ENCODE measurements at places on chromosomes 13 and 19. TPM values are rescaled to one million over a fixed set of nuclear protein-coding genes. Genes with fewer than 3 reads are reported as not detected.

GRCh38 chr19:5900976-5901375 lies 2.6 kb downstream of the NDUFA11 start:
- H3K27ac ChIP-seq = no peak overlapping the region
- no peak for DNase-seq
- no peaks in the 10 kb centered on the region for H3K4me1 ChIP-seq
- no peaks in the 10 kb centered on the region for H3K27me3 ChIP-seq

The ZNF480 gene
- total RNA-seq = 32.9 TPM

DNA sequence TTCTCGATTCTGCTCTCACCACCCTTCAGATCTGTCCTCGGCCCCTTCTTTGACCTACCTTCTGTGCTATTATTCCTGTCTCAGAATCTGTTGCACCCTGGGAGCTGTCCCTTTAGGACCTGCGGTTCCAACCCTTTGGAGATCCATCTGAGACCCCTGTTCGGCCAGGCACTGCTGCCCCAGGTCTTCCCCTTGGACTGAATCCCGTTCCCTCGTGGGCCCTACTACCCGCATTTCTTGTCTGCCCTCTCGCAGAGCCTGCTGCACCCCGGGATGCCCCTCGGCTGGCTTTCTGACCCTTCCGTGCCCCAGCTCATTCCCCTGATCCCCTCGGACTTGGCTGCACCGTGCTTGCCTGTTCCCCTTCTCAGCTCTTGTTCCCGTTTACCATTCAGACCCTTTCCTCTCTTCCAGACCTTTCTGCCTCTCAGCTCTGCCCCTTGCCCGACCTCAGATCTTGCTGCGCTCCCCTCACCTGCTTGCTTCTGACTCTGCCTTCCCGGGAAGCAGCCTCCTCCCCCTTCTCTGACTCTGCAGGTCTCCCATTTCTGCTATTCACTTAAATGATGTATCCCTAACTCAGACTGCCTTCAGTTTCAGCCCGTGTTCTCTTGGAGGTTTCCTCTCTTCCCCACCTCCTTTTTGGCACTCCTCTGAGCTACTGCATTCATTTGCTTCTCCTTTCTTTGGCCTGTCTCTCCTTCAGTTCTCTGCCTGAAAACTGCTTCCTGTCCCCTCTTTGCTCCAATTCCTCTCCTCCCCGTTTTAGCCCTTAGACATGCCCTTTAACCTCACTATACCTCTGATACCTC lies 1.1 kb downstream of the ARHGAP35 start:
- no peak for DNase-seq
- peaks cover 9% of the 10 kb centered on the region for H3K4me1 ChIP-seq
- no peaks in the 10 kb centered on the region for H3K27me3 ChIP-seq
- H3K27ac ChIP-seq = no peak overlapping the region
- no peaks in the 10 kb centered on the region for H3K36me3 ChIP-seq
- peak overlapping the region; percentile 88 for H3K4me3 ChIP-seq

GRCh38 chr13:95862408-95862807 lies 185.5 kb downstream of the DNAJC3 start:
- DNase-seq = no peak
- H3K27ac ChIP-seq = no peak overlapping the region

The C13orf42 gene
- total RNA-seq = 11.7 TPM

DNA sequence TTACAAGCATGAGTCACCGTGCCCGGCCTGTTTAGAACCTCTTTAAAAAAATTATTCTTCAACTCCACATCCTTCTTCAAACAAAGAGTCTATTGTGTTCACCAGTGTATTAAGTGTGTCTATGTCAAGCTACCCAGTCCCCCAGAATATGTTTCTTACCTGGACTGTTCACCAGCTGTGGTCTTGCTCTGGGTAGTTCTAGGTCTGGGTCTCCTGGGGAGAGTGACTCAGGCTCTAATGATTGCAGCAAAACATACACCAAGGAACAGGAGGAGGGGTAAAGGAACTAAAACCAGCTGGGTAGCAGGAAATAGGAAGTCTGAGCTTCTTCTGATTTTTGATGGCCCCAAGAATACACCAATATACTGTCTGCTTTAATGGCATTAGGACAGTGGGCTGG lies at the start of gene FPR1:
Gene FPR1, minus strand, starts transcription at position 224 of the 400 bp plus-strand sequence. CDS start 4,884 bp downstream, outside the sequence.
- H3K4me3 ChIP-seq = no peak within 1 kb of the TSS
- DNase-seq = no peak
- H3K27ac ChIP-seq = no peak within 1 kb of the TSS

- no peak overlapping the region for H3K27ac ChIP-seq
- H3K4me1 ChIP-seq = no peaks in the 10 kb centered on the region
- no peak for DNase-seq
- H3K4me3 ChIP-seq = no peak overlapping the region
These were observed 1151.0 kb downstream of the DIAPH3 start for GRCh38 chr13:59012731-59013130.

DNA sequence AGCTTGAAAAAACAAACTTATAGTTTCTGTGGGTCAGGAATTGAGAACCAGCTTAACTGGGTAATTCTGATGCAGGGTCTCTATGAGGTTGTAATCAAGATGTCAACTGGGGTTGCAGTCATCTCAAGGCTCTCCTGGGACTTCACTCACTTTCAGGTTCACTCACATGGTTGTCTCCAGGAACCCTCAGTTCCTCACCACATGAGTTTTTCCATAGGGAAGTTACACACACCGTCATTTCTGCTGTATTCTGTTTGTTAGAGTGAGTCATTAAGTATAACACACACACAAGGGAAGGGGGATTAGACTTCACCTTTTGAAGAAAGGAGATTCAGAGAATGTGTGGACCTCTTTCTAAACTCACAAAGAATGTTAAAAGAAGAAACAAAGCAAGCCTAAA lies 34.9 kb upstream of the MLNR start:
- H3K36me3 ChIP-seq = peaks cover 37% of the 10 kb centered on the region
- H3K4me3 ChIP-seq = no peak overlapping the region
- peaks cover 5% of the 10 kb centered on the region for H3K4me1 ChIP-seq
- DNase-seq = no peak
- H3K27ac ChIP-seq = no peak overlapping the region

DNA sequence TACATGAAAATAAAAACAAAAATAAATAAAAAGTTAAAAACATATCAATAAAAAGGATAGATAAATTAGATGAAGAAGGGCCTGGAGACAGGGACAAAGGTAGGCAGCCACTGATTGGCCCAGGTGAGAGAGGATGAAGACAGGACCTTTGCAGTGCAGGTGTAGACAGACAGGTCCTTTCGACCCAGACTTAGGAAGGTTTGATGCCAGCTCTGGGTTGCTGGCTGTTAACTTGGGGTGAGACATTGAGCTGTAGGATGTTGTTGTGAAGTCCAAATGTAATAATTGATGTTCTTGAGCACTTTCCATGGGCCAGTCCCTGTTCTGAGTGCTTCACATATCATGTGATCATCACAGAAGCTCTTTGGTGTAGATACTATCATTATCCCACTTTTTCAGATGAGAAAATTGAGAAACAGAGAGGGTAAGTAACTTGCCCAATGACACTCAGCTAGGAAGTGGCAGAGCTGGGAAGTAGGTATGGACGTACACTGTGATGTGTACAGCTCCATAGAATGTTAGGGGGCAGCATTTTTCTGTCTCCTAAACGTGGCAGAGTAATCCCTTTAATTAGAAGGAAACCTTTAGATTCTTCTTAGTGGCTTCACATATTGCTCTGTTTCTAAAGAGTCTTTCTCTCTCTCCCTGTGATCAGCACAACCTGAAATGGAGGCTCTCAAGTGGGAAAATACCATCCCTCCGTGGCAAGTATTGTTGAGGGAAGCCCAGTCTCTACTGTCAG lies 76.0 kb upstream of the STK24 start:
- H3K4me1 ChIP-seq = no peaks in the 10 kb centered on the region
- no peak overlapping the region for H3K4me3 ChIP-seq
- no peaks in the 10 kb centered on the region for H3K27me3 ChIP-seq

The SUGT1 gene
- total RNA-seq = 103 TPM

DNA sequence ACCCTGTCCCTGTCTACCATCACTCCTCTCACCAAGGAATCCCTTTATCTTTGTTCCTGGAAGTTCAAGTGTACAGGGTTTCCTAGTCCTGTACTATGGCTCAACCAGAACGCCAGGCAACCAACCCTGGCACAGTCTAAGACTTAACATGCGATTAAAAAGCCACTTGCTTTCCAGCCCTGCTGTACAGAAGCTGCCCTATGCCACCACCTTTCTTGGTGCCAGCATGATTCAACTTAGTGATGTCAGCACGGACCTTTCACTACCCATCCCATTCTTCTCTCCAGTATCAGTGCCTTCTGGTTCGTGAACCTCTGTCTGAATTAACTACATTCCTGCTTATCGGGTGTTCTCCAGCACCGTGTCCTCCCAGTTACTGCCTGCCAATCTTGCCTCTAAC lies 151.1 kb downstream of the KLF12 start:
- no peak overlapping the region for H3K4me3 ChIP-seq
- no peaks in the 10 kb centered on the region for H3K36me3 ChIP-seq
- H3K27ac ChIP-seq = no peak overlapping the region
- H3K27me3 ChIP-seq = no peaks in the 10 kb centered on the region

- no peaks in the 10 kb centered on the region for H3K27me3 ChIP-seq
- DNase-seq = no peak
- H3K4me1 ChIP-seq = no peaks in the 10 kb centered on the region
- peaks cover 14% of the 10 kb centered on the region for H3K36me3 ChIP-seq
- H3K27ac ChIP-seq = no peak overlapping the region
These were observed 7.7 kb downstream of the ZNF253 start for GRCh38 chr19:19873381-19873780.

DNA sequence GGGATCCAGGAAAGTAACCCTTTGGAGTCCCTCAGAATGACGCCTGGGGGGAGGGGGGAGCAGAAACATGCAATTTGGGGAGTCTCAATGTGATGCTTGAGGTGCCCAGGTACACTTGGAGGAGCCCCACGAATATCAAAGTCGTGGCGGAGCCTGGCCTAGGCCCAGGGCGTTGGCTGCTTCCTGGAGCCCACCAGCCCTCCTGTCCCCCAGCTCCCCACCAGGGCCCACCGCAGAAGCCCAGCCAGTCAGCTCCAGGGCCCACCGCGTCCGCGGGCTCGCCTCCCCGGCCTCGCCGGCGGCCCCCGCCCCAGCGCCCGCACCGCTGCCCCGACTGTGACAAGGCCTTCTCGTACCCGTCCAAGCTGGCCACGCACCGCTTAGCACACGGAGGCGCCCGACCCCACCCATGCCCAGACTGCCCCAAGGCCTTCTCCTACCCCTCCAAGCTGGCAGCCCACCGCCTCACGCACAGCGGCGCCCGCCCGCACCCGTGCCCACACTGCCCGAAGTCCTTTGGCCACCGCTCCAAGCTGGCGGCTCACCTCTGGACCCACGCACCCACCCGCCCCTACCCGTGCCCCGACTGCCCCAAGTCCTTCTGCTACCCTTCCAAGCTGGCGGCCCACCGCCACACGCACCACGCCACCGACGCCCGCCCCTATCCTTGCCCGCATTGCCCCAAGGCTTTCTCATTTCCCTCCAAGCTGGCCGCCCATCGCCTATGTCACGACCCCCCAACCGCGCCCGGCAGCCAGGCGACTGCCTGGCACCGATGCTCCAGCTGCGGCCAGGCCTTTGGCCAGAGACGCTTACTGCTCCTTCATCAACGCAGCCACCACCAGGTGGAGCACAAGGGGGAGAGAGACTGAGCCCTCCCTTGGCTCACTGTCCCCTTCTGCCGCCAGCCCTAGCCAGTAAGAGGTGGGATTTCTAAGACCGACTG lies 2.1 kb downstream of the ZNF575 start:
- no peaks in the 10 kb centered on the region for H3K4me1 ChIP-seq
- H3K27ac ChIP-seq = no peak overlapping the region
- no peaks in the 10 kb centered on the region for H3K36me3 ChIP-seq
- no peak overlapping the region for H3K4me3 ChIP-seq
- no peaks in the 10 kb centered on the region for H3K27me3 ChIP-seq
- DNase-seq = peak; percentile 76

DNA sequence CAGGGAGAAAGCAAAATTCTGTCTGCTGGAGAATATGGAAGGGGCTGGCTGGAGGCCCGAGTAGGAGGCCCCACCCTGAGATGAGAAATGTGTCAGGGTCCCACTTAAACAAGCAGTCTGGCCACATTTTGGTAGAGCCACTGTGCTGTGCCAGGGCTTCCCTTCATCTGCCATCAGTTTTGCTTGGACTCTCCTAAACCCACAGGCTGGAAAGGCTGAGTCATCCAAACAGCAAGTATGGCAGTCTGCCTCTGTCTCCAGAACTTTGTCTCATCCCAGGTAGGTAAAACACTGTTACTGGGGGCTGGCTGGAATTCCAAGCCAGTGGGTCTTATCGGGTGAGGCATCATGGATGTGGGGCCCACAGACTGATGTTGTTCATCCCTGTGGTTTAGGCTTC lies 1390.6 kb downstream of the UQCRFS1 start:
- no peak overlapping the region for H3K27ac ChIP-seq
- DNase-seq = no peak
- no peak overlapping the region for H3K4me3 ChIP-seq
- H3K36me3 ChIP-seq = no peaks in the 10 kb centered on the region

The ZNF536 gene
- 0.09 TPM for total RNA-seq

DNA sequence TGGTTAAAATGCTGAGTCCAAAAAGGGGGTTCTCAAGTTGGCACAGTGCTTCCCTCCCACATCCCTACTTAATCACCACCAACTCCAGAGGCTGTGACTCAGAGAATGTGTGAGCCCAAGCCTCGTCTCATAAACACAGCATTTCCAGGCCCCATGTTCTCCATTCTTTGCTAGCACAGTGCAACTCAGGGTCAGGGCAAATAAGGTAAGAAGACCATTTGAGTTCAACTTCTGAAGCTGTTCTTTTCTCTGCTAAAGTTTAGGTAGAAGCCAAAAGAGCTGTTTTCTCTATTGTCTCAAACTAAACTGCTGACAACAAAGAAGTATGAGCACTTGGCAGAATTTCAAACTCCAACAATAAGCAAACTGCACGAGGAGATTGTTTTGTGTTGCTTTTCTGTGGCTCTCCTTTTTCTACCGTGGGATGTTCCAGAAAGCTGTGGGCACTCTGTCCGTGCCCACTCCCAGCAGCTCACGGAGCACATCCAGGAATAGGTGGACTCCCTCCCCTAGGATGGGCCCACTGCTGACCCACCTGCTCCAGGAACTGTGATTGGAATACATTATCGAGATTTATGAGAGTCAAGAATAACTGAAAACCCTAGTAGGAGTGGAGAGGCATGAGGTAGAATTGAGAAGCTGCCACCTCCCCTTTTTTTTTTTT lies 494.3 kb downstream of the COG6 start:
- no peaks in the 10 kb centered on the region for H3K27me3 ChIP-seq
- H3K36me3 ChIP-seq = no peaks in the 10 kb centered on the region
- H3K27ac ChIP-seq = no peak overlapping the region
- no peak overlapping the region for H3K4me3 ChIP-seq
